ENCODE measurements at places on chromosomes 4 and X.

GRCh38 chrX:108309144-108309543, 129.1 kb downstream of the COL4A6 start:
- no peak for DNase-seq

GRCh38 chr4:99405433-99406115, 29.6 kb downstream of the ADH7 start:
- DNase-seq = peak; percentile 59

DNA sequence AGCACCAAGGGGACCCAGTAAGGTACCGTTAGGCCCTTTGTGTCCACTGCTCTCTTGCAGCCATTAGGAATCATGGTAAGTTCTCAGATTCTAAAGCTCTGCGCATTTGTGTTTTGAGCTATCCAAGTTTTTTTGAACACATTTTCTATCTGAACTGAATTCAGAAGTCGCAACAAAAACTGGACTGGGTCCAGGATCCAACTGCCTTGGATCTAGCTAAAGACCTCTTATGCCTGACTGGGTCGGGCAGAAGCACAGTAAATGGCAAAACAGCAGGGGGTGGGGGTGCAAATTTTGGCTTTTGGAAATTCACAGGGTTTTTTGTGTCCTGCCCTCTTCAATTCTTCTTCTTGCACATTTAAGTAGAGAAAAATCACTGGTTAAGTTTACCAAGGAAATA, 30.0 kb downstream of the RCHY1 start:
- DNase-seq = no peak

GRCh38 chrX:291411-291901, 10.3 kb downstream of the PLCXD1 start:
- no peak for DNase-seq

DNA sequence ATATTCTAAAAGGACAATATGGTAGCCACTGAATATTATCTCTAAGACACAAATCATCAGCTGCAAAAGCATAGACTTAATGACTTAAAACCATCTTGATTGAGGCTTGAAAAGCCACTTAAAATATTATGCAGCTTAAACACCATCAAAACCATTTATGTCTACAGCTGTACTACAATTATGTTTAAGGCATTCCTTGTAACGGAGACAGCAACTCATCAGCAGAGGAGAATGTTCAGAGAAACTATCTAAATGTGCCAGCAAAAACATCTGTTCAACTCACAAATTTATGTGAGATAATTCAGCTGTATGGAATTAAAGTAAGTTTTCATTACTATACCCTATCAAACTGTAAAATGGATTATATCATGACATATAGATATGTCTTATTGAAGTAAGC, 147.9 kb upstream of the CTSO start:
- DNase-seq = no peak

- DNase-seq = no peak
These were observed 146.0 kb upstream of the ZXDB start for GRCh38 chrX:57445832-57446231.

DNA sequence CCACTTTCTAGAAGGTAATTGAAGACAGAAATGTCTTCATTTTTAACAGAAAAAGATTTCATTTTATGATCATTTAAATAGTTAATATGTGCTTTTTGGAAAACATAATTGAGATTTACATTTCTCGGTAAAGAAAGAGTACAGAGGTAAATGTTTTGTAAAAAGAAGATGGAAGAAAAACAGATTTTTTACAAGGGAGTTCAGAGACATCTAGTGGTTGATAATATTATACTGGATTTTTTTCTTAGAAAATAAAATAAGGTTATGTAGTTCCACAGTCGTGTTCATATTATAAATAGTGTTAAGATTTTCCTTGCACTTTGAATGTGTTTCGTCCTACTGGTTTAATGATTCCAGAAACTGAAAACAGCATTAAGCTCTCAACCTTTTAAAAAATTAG, 60.6 kb downstream of the SMARCA1 start:
- DNase-seq = no peak

DNA sequence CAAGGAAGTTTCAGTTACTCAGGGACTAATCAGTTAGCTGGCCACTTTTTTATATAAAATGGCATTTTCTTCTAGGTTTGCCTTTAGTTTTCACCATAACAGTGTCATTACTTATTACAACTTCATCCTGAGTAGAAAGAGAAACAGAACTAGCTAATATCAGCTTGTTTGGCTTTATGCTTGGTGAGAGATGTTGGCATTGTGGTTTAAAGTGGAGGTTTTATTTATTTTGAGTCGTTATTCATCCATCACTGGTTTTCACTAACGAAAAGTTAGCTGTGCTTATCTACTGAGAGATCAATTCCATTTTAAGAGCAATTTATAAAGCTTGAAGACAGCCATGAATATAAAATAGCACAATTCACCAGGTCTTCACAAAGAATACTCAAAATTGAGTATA, 714.5 kb downstream of the GRID2 start:
- DNase-seq = no peak

DNA sequence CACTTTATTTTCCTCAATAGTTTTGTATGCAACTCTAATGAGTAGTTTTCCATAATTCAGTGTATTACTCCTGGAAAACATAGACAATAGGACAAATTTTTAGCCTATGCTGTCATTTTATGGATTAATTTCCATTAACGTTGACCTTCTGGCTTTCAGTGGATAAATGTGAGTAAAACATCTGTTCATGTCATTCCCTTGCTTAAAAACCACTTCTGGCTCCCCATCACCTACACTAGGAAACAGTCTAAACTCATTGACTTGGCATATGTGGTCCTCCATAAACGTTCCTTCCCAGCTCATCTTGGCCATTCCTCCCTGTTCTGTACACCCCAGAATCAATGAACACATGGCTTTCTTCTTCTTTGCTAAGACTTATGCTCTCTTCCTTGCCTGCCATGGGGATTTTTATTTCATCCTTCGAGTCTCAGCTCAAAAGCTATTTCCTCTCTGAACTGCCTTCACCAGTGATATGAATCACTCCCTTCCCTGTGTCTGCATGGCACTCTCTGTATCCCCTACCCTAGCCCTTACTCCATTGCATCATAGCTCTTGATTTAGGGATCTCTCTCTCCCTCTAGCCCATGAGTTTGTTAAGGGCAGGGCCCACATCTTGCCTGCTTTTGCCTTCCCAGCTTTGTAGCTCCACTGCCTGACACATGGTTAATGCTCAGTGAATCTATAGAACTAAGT, 34.8 kb downstream of the DOCK11 start:
- peak; percentile 17 for DNase-seq

- no peak for DNase-seq
These were observed 42.3 kb upstream of the FAM156A start for GRCh38 chrX:53000447-53001135.

DNA sequence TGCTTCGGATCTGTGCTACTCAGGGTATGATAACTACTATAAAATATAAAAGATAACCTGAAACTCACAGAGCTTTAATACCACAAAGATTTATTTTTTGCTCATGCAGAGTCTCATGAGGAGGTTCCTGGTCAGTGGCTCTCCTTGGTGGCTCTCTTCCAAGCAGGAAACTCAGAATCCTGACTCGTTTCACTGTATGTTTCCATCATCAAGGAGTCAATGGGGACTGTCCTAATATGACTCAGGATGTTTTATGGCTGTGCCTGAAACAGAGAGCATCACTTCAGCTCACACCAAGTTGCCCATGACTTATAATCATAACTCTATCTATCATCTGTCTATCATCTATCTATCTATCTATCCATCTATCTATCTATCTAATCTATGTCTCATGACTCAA, 620.8 kb upstream of the NR3C2 start:
- no peak for DNase-seq

GRCh38 chr4:116469582-116469981, 615.8 kb downstream of the TRAM1L1 start:
- DNase-seq = no peak

- no peak for DNase-seq
These were observed 104.3 kb upstream of the IGSF1 start for GRCh38 chrX:131393426-131393825.

GRCh38 chr4:55866290-55866907, 13.0 kb downstream of the EXOC1 start:
- DNase-seq = peak; percentile 60

- no peak for DNase-seq
These were observed 56.7 kb upstream of the RASSF6 start for GRCh38 chr4:73676861-73677323.

DNA sequence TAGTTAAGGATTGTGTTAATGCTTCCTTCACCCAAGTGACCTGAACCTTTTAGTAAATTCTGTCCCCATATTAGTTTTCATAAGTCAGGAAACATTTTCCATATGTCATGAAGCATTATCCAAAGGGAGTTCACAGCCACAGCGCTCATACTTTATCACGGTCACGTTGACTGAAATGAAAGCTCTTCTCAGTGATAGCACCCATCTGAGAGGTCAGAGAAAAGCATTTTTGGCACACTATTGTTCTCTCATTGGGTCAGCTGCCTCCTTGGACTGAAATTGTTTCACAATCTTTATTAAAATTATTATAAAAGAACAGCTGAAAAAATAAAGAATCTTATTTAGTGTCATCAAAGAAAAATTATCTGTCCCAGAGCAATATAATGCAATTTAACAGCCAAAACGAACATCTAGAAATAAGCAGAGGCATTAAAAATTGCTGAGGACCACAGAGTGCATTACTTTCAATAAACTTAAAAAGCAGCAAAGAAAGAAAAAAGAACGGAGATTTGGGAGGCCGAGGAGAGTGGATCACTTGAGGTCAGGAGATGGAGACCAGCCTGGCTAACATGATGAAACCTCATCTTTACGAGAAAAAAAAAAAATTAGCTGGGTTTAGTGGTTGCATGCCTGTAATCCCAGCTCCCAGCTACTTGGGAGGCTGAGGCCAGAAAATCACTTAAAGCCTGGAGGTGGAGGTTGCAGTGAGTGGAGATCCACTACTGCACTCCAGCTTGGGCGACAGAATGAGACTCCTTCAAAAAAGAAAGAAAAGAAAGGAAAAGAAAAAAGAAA, 680.8 kb upstream of the FAM241A start:
- DNase-seq = no peak

DNA sequence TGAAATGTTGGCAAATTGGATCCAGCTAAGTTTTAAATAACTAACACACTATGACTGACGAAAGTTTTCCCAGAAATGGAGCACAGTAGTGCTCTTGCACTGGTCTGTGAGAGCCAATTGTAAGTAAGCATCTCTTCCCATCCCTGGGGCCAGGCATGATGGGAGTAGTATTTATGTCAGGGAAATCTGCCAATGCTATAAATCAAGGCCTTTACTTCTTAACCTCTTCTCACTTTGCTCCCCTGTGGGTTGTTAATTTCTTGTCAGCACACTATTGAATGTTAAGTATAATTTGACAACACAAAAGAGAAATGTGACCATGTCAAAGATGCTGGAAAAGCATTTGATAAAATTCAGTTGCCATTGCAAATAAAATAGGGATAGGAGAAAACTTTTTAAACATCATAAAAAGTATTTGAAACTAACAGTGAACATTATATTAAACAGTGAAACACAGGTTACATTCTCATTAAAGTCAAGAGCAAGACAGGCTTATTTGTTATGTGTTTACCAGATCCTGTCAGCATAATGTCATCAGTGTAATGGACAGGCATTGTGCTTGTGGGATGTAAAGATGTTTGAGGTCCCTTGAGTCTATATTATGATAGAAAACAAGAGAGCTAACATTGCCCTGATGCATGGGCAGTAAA, 5.0 kb downstream of the F8A1 start:
- DNase-seq = no peak

DNA sequence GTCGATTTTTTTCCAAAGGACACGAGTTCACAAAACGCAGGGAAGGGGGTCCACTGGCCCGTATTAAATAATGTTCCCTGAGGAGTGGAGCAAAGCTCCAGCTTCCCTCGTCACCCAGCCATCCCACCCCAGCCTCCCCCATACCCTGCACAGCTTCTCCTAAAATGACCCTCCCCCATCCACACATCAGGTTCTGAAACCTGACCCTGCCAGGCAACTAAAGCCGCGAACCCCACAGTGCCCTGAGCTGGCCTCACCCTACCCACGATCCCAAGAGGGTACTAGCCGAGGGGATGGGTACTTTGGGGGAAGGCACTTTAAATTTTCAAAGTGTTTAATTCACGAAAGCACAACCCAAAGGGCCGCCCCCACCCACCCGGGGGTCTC, 634 bp downstream of the APOO start:
- no peak for DNase-seq

DNA sequence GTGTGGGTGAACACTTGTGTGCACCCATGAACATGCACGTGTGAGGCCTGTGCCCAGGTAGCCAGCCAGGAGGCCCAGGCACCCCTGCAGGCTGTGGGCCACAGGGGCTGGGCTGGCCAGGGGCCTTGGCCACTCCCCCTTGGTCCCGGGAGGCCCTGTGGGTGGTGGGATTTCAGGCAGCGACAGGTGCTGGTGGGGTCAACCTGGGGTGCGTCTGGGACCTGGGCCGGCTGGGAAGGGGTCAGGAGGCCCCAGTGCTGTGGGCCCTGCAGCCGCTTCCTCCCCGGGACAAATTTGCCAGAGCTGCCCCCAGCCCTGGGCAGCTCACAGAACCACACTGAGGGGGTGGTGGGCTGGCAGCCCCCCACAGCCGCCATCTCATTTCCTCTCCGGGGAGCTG, 7.9 kb downstream of the FGFRL1 start:
- DNase-seq = no peak

- no peak for DNase-seq
These were observed 133.6 kb upstream of the C1QTNF7 start for GRCh38 chr4:15294202-15294601.

DNA sequence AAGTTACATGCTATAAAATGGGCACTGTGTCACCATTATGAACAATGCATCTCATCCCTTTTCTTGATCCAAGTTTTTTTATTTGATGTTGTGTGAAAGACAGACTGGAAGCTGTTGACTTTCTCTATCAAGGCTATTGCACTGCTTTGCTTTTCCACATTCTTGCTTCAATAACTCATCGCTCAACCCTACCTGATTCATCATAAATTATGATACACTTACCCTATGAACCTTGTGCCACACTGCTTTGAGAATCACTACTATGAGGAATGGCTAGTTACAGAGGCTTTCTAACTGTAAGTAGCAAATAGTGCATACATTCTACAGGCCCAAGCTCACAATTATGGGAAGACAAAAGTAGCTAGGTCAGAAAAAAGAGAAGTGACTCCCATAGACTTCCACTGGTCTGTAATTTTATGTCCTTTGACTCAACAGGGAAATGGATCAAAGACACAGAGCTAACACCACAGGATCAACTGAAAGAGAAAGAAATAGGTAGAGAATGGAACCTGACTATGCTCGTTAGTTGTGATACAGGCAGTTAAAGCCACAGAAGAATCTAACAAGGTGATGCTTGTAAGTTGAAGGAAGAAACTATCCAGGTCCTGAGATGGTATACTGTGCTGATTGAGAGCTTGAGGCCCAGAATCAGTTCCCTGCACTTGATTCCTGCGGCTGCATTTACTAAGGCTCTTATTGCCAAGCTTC, 163.5 kb downstream of the PPP3CA start:
- DNase-seq = no peak

GRCh38 chr4:171376724-171377123, 436.5 kb upstream of the GALNTL6 start:
- DNase-seq = no peak

DNA sequence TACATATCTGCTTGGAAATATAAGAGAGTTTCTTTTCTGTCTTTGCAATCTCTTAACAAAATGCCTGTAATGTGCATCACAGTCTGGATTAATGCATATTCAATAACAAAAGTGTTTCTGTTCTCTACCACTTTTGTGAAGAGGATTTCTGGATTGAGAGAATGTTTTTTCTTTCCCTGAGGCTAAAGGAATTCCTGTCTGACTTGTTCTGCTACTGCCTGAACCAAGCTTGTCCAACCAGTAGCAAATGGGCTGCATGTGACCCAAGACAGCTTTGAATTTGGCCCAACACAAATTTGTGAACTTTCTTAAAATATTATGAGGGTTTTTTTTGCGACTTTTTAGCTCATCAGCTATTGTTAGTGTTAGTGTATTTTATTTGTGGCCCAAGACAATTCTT, 1133.9 kb downstream of the SH3BGRL start:
- no peak for DNase-seq

- peak; percentile 43 for DNase-seq
These were observed 180.0 kb downstream of the NKX6-1 start for GRCh38 chr4:84319124-84319523.
